Naive thymus-derived CD4-positive, alpha-beta T cell (primary cell): ENCODE measurements at places on chromosomes 1 and 21. TPM values are rescaled to one million over a fixed set of nuclear protein-coding genes. Genes with fewer than 3 reads are reported as not detected.
A peak's percentile ranks its signal among the peaks of the same experiment; 100 is the strongest.

The CAPN8 gene
- not detected for polyA plus RNA-seq

The OR2T11 gene
- polyA plus RNA-seq = not detected

The GJB5 gene
- not detected for polyA plus RNA-seq

The AIM2 gene
- not detected for polyA plus RNA-seq

The NBPF4 gene
- polyA plus RNA-seq = not detected

The RBP7 gene
- polyA plus RNA-seq = not detected

The LIN28A gene
- polyA plus RNA-seq = not detected

The RIPK4 gene
- polyA plus RNA-seq = 0.24 TPM

The FMN2 gene
- polyA plus RNA-seq = not detected

- no peak for DNase-seq
These were observed 3.3 kb upstream of the DHX9 start for GRCh38 chr1:182835806-182836205.

DNA sequence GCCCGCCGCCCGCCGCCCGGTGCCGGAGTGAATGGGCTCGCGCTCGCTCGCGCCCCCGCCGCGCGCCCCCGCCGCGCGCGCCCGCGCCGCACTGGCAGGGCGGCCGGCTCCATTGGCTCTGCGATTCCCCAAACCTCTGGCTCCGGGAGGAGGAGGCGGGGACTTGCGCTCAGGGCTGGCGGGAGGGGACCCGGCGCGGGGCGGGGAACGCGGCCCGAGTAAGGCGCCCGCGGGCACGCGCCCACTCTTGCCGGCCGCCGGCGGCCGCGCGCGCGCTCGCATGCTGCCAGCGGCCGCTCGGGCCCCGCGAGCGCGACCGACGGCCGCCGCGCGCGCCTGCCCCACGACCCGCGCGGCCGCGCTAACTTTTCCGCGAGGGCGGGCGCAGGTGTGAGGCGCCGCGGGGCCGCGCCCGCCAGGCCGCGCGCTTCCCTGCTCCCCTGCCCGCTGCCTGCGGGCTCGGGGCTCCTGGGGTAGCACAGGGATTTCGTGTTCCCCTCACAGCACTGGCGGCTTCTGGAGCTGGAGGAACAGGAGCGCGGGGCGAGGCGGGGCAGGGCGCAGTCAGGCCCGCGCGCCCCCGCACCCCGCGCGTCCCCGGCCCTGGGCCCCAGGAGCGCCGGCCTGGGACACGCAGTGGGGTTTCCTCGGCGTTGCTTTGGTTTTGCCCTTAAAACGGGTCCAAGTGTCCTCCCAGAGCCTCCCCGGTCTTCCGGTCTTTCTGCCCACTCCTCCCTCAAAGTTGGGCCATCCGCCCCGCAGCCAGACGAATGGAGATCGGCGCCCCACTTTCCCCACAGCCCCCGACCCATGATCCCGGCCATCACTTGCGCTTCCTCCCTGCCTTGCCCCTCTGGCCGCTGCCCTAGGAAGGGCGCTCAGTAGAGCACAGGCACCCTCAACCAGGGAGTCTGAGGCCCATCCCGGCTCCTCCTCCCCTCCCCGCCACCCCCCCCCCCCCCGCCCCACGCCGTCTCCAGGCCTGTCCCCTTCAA, 101.5 kb downstream of the CASZ1 start:
- peak; percentile 70 for DNase-seq

DNA sequence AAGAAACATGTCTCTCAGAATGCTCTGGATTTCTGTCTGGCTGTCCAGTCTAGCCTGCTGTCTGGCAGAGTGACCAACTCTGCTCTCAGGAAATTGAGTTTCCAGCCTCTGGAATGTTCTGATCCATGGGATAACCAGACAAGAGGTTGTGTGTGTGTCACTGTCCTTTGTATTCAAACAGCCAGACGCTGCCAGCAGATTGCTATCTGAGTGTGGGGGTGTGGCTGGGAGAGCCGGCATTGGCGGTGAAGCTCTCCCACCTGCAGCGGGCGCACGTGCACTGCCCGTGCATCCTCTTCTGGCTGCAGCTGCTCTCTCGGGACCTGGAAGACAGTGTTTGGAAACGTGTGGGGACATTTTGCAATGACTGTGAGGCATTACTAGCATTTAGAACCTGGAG, 26.1 kb downstream of the PKP1 start:
- DNase-seq = no peak

DNA sequence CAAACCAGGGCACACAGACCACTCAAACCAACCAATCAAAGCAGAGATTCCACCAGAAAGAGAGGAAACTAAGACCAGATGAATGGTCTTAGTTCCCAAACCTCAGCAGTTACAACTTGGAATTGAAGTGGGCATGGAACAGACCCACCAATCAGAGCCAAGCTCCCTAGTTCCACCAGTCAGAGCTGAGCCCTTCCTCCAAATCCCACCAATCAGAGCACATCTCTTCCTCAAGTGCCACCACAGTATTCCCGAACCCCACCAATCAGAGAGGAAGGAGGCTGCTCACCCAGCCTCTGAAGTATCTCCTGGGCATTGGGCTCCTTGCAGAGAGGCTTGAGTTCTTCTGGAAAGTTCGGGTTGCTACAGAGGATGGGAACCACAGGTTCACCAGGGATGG, 1.4 kb downstream of the GUCA2A start:
- no peak for DNase-seq

- no peak for DNase-seq
These were observed 129.4 kb downstream of the NRDC start for GRCh38 chr1:51749151-51749550.

GRCh38 chr1:16046842-16047241, 3.3 kb downstream of the CLCNKB start:
- DNase-seq = no peak

- DNase-seq = no peak
These were observed 209.0 kb upstream of the VAMP3 start for GRCh38 chr1:7561936-7562728.

- no peak for DNase-seq
These were observed 28.4 kb downstream of the PARK7 start for GRCh38 chr1:7989762-7990428.
